ENCODE measurements at places on chromosomes 7 and 10.

DNA sequence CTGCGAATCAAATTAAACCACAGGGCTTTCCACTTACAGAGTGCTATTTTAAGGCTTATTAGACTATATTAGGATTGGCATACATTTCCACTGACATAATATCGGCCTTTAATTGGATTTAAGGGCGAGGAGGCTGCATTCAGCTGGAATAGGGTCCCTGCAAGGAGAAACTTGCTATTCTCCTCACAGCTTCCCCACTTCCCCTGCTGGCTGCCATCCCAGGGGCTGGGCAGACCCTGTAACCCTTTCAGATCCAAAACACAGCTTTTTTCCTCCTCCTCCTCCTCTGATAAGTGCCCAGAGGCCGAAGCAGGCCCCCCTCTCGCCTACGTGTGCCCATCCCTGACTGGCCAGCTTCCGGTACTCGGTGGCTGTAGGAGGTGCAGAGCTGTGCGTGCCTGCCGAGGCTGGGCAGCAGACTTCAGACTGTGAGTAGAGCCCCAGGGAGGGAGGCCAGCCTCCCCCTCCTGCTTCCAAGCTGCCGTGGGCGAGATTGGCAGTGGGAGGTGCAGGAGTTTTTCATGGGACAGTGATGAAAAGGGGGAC is 224.2 kb downstream of the PLXNA4 start:
- no peak for DNase-seq

- no peak for DNase-seq
These were observed 7.1 kb downstream of the MICALL2 start for GRCh38 chr7:1452205-1452604.

DNA sequence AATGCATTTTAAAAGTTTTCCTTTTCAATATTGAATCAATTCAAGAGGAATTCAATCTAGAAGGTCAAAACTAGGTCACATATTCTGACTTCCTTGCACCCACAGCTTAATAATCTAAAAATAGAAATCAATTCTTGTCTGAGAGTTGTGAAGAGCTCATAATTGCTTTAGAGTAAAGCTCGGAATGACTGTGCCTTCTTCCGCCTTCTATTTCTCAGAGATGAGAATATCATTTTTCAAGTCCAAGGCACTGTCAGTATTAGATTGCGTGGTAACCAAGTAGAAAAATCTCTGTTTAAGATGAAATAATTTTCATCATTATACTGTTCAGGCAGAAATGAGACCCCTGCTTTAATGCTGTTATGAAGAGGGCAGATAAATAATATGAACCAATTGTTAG is 272.2 kb upstream of the NFE2L3 start:
- DNase-seq, result no peak

DNA sequence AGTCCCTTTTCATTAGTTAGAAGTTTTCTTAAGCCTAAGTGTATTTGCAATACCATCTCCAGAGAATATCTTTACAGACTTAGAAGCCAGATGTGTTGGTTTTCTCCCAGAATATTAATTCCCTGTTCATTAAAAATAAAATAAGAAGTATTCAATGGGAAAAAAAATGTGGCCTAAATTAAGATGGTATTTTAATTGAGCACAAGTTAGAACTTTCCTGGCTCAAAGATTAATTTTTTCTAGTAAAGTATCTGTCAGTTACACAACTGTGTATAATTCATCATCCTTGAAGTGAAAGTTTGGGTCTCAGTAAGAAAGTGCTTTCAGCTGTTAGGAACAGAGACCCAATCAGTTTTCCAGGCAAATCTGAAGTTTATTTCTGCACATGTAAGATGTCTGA is 1179.5 kb upstream of the C7orf33 start:
- DNase-seq, result no peak

DNA sequence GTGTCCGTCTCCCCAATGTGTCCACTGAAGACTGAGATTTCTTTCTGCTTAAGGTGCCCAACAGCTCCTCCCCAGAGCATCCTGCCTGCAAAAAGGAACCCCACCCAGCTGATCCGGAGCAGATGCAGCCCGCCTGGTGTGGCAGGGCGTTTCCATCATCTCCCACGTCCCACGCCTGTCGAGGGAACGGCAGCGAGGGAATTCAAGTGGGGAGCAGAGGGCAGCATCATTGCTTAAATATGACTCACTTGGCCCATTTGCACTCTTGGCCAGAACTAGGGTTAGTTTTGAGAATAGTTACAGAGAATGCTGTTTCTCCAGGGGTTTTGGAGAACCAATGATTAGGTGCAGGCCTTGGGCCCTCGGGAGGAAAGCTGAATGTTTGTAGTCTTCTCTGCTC is 20.8 kb downstream of the VWA2 start:
- DNase-seq, result peak; percentile 63

DNA sequence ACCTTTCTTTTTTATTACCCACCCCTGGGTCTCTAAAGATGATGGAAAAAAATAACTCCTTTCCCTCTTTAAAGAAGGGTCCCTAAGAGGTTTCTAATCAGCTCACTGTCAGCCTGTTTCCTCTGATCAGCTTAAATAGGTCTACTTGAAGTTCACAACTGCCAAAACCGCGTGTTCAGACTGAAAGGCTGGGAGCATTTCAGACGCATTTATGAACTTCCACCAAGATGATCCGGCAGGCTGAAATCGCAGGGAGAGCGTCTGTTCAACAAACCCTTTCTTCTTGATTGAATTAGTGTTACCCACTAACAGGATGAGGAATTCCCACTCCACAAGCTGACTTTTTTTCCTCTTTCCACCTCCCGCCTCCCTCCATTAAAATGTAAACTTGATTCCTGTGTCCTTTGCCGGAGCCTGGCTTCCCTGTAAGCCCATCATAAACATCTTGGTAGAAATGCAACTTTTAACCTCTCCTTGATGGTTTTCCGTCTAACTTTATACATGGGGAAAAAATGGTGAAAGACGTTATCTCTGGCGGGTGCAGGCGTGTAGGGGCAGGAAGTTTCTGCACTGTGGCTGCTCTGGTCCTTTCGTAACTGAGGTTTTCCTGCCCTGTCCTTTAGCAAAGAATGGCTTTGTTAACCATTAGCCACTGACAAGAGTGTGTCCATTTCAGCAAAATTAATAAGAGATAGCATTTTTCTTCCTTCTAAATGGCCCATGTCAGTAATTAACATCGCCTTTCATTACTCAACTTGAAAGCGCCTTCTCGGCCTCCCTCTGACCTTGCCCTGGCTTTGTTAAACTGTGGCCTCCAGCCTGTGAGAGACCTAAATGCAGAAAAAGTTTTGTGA is 130.7 kb downstream of the BAMBI start:
- no peak for DNase-seq
